ENCODE measurements at places on chromosomes 3 and 15.

GRCh38 chr3:127783642-127784160 lies 38.6 kb downstream of the MGLL start:
- DNase-seq, result no peak

DNA sequence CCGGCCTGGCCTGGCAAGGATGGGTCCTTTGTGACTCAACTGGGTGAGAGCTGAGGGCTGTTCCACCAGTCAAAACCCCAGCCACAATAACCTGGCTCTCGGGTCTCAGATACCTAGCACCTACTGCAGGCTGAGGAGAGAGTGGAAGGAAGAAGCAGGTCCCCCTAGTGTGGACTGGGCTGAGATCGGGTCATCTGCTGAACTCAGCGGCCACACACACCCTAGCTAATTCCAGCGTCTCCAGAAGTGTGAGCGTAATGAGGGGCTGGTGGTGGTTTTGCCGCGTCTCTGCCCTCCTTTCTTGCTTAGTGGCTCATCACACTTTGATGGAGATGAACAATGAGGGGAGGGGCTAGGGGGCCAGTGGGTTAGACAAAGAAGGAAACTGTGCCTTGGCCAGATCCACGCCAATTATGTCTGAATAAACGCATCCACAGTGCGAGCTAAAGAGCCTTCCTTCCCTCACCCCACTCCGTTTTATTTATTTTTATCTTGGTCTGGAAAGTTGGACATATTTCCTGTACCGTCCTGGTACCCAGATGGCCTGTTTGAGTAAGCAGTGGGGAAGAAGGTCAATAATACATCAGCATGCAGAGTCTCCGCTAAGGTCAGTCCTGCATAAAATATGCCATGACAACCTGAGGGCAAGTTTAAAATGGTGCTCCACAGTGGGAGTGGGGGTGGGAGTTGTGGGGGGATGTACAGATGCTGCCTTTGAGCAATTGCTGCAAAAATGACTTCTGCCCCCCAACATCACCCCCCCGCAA lies 370.0 kb downstream of the WDR72 start:
- DNase-seq, result no peak

GRCh38 chr15:70318594-70319465 lies 221.1 kb upstream of the TLE3 start:
- peak; percentile 50 for DNase-seq

DNA sequence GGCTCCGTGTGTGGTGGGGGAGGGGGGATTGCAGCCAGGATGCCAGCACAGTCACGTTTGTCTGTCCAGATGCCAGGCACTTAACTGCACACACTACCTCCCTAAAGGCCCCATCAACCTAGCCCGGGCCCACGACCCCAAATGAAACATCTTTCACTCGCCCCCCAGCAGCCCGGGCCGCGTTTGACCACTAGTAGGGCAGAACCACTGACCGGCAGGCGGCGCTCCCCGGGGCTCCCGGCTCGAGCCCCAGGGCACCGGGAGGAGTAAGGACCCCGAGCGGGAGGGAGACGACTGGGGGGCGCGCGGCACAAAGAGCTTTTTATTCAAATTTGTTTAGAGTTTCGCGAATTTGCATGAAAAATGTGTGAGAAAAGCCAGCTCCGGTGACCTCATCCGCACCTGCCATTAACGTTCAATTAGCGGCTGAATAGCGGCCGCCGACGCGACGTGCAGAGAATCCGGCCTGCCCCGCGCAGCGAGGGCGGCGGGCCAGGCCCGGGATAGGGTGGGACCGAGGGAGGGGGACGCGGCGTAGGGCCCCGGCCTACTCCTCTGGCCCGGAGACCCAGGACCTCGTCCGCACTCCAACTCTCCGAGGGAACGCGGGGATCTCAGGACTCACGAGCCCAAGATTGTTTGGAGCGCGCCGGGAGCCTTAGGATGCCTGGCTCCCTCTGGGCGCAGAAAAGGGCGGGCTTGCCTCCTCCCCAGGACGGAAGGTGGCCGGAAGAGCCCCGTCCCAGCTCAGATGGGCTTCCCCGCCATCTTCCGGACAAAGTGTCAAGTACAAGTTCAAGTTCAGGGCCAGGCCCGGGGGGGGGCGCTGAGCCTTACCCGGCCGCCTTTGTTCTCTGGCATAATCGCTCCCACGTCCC lies 64.9 kb upstream of the POLG start:
- DNase-seq, result no peak

GRCh38 chr3:84891851-84892250 lies 66.9 kb upstream of the CADM2 start:
- DNase-seq, result no peak

DNA sequence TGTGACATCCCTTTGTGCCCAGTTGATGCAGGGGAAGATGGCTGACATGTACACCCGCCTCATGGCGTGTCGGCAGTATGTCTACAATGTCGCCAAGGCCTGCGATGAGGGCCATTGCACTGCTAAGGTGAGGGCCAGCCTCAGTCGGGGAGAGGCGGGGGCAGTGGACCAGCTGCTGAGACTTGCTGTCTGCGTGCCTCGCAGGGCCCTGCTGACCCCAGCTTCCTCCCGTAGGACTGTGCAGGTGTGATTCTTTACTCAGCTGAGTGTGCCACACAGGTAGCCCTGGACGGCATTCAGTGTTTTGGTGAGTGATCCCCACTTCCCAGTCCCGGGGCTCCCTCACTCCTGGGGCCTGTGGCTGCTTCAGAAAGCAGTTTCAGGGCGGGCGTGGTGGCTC lies 10.5 kb downstream of the IVD start:
- DNase-seq, result no peak

- DNase-seq, result no peak
These were observed 23.9 kb upstream of the FRMD4B start for GRCh38 chr3:69409831-69410230.

GRCh38 chr3:37210230-37210629 lies 35.8 kb upstream of the LRRFIP2 start:
- peak; percentile 42 for DNase-seq

- no peak for DNase-seq
These were observed 52.3 kb downstream of the EPHB1 start for GRCh38 chr3:134847349-134847748.

GRCh38 chr3:97481416-97481815 lies 283.1 kb upstream of the ARL6 start:
- DNase-seq, result no peak

All from adipocyte (in vitro differentiated cells).